Hematopoietic multipotent progenitor cell treated with erythropoietin and hydrocortisone succinate and interleukin-3 and kit ligand, for 6 days (in vitro differentiated cells): ENCODE measurements at places on chromosomes 1 and 21.

DNA sequence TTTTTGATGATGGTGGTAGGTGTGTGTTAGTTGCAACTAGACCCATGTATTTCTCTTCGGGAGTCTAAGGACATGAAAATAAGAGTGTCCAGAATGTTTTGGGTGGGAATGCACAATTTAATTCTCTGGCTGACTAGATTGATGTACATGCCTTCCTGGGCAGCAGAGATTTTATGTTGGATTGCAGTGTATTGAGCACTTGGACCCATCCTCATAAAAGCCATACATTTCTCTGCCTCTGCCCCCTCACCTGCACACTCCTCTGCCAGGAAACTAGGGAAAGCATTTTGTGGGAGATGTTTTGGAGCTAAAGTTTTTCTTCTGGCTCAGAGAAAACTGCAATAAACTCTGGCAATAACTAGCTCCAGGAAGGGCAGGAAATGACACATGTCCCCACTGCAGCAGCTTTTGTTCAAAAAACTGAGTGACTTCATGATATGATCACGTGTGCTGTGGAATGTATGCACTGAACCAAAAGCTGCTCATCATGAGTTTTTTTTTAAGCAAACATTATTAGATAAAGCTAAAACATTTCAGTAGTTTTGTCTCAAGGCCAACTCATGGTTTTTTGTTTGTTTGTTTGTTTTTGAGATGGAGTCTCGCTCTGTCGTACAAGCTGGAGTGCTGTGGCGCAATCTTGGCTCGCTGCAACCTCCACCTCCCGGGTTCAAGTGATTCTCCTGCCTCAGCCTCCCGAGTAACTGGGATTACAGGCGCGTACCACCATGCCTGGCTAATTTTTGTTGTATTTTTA is 17.6 kb downstream of the RIT1 start:
- DNase-seq = peak; percentile 29

DNA sequence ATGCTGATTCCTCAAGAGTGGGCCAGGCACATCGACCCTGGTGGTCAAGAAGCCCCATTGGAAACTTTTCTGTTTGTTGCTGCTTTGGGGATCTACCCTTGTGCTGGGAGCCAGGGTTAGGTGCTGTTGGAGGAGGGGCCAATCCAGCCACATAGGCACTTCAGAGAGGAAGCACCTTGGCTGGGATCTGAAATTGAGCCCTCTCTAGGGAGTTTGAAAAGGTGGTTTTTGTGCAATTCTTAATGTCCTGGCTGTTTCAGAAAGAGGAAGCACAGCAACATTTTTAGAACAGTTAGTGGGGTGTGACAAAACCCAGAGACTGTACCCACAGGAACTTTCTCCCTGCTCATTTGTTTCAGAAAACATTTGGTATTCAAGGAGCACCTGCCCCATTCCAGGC is 17.2 kb upstream of the BEND5 start:
- DNase-seq = peak; percentile 43

DNA sequence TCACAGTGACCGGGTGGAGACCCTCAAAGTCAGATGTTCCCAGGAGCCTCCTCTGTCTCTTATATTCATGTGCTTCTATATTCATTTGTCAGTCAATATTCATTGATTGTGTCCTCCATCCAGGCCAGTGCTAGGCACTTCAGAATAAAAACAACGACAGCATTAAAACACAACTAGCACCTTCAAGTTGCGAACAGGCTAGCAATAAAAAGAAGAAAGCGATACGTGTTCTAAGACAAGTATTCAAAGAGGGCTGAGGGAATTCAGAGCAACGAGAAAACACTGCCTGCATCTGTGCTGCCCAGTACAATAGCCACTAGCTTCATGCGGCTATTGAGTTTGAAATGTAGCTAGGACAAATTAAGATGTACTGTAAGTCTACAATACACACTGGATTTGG is 138.0 kb downstream of the PLXNA2 start:
- no peak for DNase-seq

DNA sequence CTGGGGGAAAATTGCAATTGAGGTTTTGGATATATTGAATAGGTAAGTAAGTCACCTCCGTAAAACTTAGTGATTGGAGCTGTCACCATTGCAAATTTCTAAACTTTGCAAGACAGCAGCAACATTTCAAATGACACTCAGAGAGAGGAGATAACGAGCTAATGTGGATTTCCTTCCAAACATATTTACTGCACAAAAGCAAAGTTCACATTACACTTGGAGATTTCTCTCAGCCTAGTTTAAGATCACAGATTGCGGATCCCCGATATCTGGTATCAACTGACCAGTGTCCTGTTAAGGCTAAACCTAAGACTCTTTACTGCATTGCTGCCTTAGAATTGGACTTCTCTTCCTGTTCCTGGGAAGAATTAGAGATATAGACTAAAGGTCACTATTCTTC is 47.5 kb downstream of the ZNF697 start:
- DNase-seq = no peak

- no peak for DNase-seq
Measured at GRCh38 chr1:4306559-4307467, 347.6 kb upstream of the AJAP1 start.

GRCh38 chr1:156090840-156091188 is 8.5 kb upstream of the MEX3A start:
- DNase-seq = peak; percentile 96

GRCh38 chr1:56627636-56628039 is 17.5 kb upstream of the PRKAA2 start:
- DNase-seq = no peak
